Astrocyte of the hippocampus (primary cell): ENCODE measurements at places on chromosomes 3 and 15.

GRCh38 chr15:99485153-99485961, 80.4 kb upstream of the MEF2A start:
- DNase-seq = no peak

- DNase-seq = no peak
Measured at GRCh38 chr3:39362192-39362591, 21.0 kb upstream of the SLC25A38 start.

DNA sequence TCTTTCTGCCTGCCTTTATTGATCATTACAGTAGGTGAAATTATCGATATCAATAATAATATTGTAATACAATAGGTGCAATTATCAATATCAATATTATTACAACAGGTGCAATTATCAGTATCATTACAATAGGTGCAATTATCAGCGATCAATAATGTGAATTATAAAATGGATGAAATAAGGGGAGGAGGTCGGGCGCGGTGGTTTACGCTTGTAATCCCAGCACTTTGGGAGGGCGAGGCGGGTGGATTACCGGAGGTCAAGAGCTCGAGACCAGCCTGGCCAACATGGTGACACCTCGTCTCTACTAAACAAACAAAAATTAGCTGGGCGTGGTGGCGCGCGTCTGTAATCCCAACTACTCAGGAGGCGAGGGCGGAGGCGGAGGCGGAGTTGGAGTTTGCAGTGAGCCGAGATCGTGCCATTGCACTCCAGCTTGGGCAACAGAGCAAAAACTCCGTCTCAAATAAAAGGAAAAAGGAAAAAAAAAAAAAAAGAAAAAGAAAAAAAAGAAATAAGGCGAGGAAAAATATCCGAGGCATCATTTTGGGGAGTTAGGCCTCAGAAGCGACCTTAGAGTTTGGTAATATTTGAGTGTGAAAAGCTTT, 611 bp upstream of the BNIP2 start:
- peak; percentile 67 for DNase-seq

- peak; percentile 58 for DNase-seq
Measured at GRCh38 chr3:65851827-65852226, 186.9 kb downstream of the MAGI1 start.

- DNase-seq = no peak
Measured at GRCh38 chr3:4641863-4642563, 148.9 kb downstream of the ITPR1 start.

DNA sequence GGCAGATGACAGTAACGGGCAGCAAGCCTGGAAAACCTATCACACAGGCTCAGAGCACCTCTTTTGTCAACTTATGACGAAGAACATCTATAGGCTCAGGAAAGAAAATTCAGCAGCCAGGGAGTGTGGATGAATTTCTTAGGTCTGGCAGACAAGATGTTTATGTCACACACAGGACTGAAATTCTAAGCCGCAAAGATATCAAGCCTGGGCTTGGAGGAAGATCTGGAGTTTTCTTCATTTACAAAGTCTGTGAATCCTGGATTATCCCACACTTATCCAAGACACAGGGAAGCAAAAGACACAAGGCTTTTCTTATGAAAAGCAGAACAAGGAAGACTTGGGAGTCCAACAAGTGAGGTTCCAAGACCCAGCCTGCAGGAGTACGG, 23.4 kb upstream of the CHCHD6 start:
- DNase-seq = no peak

GRCh38 chr3:52971895-52972294, 74.0 kb downstream of the SFMBT1 start:
- DNase-seq = no peak

DNA sequence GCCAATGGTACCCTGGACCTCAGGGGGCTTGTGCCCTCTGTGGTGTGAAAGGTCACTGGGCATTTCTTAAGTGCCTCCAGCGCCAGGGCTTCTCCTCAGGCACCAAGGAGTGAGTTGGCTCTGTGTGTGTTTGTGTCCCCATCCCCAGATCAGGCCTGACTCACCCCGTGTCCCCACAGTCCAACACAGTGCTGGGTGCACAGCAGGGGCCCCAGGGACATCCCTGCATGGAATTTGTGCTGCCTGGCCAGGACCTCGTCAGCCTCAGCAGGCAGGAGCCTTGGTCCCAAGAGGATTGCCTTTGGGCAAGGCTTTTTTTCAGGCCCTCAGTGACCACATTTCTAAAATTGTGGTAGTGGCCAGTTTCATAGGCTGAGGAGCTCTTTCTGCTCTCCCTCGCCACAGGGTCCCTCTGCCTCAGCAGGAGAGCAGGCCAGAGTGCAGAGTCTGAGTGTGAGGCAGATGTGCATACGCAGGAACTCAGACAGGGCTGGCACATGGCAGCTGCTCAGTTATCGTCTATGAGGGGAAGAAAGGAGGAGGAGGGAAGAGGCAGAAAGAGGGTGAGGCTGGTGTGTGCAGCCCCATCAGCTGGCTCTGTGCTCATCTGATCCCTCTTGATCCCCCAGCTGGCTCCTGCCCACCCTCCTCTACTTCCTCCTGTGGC, 215.6 kb downstream of the RPLP1 start:
- DNase-seq = no peak

GRCh38 chr15:62964251-62964650, 78.3 kb upstream of the TPM1 start:
- DNase-seq = no peak

DNA sequence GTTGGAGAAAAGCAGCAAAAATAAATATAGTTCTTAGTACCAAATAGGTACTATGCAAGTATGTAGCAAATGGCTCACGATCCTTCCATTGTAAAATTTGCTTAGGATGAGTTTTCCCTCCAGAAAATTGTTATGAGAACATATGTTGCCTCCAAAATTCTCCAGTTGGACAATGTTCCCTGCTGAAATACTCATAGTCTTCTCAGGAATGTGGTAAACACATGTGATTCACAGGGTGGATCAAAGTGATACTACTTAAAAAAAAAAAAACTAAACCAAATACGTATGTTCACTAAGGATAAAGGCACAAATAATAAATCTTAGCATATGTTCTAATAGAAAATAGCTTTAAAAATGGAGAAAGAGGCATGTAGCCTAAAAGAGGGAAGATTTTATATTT, 84.3 kb upstream of the ZNF385D start:
- no peak for DNase-seq

DNA sequence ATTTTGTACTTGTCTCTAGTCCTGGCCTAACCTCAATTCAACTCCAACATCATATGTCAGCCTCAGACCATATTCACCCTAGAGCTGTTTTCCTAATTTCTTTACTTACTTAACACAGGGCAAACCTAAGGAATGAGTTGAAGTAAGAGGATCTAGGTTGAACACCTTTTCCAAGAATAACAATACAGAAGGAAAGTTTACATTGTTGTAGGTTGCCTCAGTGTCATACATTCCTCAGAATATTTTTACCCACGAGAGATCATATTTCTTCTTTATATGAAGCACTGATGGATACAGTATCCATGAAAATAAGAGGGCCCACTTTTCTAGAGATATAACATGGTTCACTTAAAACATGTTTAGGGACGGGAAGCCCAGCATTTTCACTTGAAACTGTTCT, 369.5 kb downstream of the CNTN6 start:
- DNase-seq = no peak

DNA sequence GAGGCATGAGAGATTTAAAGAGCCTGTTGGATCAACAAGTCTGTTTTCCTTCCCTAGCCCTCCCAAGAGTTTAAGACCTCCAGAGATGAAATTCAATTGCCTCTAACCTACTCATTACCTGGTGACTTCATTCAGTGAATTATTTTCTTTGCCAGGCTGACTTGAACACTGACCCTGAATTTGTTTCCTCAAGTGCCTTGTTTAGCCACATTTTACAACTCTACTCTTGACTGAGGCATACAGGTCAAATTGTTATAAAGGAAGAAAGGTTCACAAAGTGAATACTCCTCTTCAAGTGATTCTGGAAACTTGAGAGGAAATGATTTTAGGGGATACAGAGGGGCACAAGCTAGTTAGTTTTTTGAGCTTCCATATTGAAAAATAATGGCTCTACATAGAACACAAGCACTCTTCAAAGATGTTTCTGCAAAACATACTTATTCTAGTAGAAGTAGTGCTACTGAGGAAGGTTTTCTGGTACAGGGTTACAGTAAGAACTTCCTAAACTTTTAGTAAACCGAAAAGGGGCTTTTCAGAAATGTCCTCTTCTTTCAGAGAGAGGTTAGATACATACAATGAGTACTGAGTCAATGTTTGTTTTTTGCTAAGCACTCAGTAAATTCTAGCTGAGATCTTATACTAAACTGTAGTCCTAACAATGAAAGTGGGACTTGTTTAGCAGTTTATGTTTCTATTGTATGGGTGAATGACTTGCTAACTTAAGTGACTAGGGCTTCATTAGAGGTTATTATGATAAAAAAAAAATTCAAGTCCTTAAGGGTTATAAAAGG, 137.4 kb upstream of the SATB1 start:
- no peak for DNase-seq

- DNase-seq = peak; percentile 26
Measured at GRCh38 chr3:24225385-24225950, 269.2 kb downstream of the THRB start.

DNA sequence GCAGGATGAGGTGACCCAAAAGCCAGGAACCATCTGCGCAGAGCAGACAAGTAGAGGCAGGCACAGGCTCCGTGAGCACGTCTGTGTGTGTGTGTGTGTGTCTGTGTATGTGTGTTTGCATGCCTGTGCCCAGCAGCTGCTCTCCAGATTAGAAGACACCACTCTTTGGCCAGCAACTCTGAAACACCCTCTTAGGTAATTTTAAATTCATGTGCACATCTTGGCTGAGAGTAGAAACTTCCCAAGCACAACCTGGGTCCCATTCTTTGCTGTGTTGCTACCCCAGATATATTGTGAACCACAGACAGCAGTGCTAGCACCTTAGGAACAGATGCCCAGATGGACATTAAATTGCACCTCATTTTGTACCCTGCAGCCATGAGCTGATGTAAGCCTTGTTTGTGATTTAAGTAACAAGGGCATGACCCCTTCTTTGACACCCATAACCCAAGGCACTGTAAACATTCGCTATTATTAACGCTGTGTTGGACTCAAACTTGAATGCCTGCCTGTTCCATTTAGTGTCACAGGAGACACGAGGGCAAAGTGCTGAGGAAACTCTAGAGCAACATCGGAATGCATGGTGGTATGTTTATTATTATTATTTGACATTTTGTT, at the start of gene FILIP1L:
Gene FILIP1L, minus strand, starts transcription at position 89 of the 618 bp plus-strand sequence.
- DNase-seq = no peak

GRCh38 chr15:100109486-100110035, 232.2 kb downstream of the ADAMTS17 start:
- DNase-seq = no peak

GRCh38 chr3:13088028-13089006, 15.1 kb upstream of the IQSEC1 start:
- no peak for DNase-seq

- peak; percentile 61 for DNase-seq
Measured at GRCh38 chr15:50675535-50676144, 11.0 kb downstream of the TRPM7 start.
